ENCODE measurements at places on chromosomes 3 and 15.
A peak's percentile ranks its signal among the peaks of the same experiment; 100 is the strongest.

DNA sequence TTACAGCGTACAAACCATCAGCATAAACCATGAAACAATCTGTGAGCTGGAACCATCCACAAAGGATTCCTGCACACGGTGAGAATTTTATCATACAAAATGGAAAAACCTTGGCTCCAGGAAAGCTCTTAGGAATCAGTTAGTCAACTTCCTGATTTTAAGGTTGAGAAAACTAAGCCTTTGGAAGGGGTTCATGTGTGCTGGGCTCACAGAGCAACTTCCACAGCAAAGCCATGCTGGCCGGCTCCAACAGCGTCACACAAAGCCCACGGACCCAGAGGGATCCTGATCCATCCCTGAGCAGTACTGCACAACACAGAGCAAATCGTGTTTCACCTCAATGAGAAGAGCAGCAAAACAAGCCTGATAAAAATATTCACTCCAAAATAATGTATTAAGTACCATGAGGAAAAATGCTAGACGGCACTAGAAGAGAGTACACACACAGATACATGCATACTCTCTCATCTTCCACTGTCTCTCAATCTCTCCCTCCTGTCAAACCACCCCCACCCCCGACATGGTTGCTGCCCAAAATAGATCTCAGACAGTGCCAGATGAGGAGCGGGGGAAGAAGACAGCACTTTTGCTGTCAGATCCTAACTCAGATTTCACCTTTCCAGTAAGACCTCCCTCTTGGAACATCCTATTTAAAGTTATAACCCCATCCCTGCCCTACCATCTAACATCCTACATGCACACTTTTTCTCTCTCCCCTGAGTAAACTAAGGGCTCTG lies 58.6 kb downstream of the MB21D2 start:
- no peak for DNase-seq

DNA sequence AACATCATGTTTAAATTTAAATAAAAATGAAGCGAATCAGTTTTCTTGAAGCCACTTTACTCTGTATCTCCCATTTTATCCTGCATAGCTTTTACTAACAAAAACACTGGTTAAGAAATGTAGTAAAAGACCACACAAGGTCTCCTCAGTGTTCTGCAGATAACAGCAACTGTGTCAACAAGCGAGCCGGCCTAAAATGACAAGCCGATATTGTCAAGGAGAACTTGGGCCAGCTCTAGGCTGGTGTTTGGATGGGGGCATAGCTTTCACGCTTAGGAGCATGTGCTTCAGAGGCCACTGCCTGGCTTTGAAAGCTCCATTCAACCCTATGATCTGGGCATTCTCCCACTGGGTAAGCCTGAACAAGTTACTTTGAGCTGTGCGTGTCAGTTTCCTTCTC lies 38.1 kb downstream of the MFSD1 start:
- DNase-seq, result no peak

DNA sequence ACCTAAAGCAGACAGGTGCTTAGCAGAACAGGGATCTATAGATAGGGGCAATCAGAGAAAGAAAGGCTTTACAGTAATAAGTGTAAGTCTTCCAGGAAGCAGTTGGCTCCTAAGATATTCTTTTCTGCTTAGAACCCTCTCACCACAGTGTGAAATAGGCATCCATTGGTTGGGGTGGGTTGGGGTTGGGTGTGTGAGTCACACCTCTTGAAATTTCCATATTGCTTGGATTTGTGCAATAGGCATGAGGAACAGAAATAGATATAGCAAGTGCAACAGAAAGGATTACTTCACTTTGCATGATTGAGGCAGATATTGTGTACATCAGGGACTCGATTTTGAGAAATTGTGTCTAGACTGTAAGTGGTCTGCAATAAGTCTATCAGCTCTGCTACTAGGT lies 200.1 kb upstream of the GAP43 start:
- no peak for DNase-seq

- no peak for DNase-seq
These were observed 34.1 kb downstream of the ZNF710 start for GRCh38 chr15:90035095-90035839.

DNA sequence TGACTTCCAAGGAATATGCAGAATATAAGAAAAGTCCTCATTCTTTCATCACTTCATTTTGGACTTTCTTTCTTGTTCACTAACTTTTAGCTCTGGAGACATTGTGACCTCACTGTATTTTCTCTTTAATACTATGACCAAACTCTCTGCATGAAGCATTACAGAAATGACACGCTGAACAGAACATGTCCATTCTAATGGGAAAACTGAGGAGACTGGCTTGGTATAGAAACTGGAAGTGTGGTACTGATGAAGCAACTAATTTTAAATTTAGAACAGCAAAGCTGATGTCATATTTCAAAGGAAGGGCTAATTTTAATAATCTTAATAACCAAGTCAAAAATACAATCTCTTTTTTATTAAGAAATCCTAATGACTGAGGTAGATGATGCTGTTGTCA lies 4.7 kb downstream of the DPH3 start:
- no peak for DNase-seq

DNA sequence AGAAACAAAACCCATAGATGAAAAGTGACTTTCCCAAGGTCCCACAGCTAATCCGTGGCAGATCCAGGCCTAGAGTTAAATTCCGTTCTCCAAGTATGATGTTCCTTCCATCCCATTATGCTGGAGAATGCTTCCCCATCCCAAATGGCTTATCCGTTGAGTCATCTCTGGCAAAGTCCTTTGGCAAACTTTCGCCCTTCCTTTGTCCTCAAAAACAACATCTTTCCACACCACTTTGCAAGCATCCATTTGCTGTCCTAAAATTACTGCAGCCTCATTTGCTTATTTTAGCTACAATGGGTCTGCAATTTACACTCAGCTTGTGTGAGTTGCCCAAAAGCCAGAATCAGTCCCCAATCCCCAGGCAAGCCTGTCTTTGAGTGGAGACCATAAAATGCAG lies 304.0 kb upstream of the TLE3 start:
- no peak for DNase-seq

- DNase-seq, result no peak
These were observed 693 bp downstream of the CD200 start for GRCh38 chr3:112333381-112334317.

- no peak for DNase-seq
These were observed 127.5 kb downstream of the UACA start for GRCh38 chr15:70635895-70636294.

- DNase-seq, result no peak
These were observed 19.4 kb downstream of the CA12 start for GRCh38 chr15:63362196-63362595.

DNA sequence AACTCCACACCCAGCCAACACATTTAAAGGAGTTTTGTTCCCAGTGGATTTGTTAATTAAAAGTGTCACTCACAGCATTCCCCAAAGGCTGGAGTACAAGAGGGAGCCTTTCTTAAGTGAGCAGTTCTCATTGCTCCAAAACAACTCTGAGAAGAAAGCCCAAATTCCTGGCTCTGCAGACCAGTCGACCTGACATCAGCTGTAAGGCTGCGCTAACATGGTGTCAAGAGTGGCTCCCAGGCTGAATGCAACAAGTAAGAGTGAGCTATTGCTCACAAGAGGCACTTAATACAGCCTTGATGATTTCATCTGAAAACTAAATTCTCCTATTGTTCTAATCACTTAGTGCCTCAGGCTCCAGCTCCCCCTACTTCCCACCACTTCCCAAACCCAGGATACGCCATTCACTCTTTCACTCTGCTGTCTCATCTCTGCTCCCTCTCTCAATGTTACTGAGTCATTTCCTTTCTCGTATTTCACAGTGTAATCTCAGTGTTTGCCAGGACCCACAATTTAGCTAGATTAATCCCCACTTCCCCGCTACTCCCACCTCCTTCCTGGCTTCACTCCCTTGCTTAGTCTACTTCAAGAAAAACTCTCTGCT lies 81.8 kb downstream of the WWTR1 start:
- no peak for DNase-seq

DNA sequence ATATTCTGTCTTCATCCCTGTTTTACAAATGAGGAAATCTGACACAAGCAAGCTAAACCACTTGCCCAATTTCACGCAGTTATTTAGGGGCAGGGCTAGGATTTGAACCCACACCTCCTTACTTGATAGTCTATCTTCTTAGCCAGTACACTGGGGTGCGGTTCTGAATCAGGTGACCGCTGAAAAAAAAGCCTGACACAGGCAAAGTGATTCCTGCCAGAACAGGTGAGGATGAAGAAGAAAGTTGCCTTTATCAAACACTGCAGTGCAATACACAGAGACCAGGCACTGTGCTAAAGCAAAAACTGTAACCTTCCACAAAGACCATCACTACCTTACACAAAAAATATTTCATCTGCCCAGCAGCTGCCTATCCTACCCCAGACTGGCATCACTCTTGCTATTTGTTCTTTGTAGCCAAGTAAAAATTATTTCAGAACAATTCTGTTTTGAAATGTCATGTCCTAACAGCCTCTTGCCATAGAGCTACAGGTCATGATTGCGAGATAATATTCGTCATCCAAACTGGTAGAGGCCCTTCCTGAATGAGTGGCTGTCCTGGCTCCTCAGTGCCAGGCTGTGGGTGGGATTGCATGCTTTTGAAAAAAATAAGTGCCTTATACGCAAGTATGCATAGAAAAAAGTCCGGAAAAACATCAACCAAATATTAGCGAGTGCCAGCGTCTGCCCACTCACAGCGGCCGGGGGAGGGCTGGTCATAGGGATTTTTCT lies 142.3 kb upstream of the TPM1 start:
- no peak for DNase-seq

- no peak for DNase-seq
These were observed 37.0 kb downstream of the COMMD2 start for GRCh38 chr3:149715247-149715646.

GRCh38 chr3:196232882-196233251 lies 16.5 kb downstream of the SLC51A start:
- DNase-seq, result no peak

GRCh38 chr3:133964547-133964946 lies 65.2 kb downstream of the SLCO2A1 start:
- DNase-seq, result no peak

DNA sequence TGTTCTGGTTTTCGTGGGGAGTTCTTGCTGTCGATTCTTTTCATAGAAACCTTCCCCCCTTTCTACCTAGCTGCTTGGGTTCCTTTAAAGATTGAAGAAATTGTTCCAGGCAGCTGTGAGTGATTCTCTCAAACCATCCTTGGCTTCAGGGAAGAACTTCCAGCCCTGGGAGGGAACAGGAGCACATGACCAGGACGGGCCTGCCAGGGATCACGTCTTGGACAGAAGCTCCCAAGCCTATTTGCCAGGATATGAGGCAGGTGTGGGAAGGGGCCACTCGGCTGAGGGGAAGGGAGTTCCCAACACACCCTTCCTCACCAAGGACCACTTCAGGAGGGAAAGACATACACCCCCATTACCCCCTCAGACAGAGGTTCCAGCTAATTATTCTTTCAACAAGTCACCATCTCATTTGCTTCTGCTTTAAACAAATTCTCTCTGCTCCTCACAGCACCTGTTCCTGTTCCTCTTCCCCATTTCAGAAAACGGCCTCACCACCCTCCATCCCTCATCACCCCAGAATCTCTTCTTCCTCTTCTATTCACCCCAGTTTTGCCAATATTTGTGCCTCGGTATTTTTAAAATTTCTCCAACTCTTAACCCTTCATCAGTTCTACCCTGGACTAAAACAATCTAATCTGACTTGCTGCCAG lies 62.5 kb downstream of the WHAMM start:
- DNase-seq, result no peak

GRCh38 chr15:40623361-40623760 lies 29.3 kb downstream of the KNL1 start:
- no peak for DNase-seq

GRCh38 chr15:89790661-89791060 lies 14.5 kb downstream of the MESP2 start:
- DNase-seq, result no peak

- DNase-seq, result no peak
These were observed 32.5 kb upstream of the ICE2 start for GRCh38 chr15:60511351-60512031.

DNA sequence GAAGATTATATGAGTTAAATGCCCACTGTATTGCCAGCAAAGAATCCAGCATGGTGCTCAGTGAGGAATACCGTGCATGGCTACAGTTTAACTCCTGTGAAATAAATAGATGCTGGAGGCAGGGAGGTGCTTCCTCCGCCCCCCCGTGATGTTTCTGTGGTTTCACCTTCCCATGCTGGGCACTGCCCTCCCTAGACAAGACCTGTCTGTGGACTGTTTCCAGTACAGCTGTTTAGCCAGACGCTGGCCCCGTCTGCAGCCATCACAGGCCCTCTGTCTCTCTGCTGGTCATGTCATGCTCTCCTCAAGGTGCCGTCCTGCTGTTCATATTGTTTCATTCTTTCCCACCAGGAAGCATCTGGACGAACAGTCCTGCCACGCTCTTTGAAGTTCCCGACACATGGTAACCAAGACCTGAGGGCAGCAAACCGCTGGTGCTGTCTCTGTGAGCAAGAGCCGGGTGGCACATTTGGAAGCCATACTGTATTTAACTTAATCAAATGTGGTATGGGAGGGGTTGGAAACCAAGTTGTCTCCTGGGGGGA lies 31.4 kb downstream of the GOLGA8S start:
- DNase-seq, result no peak

- DNase-seq, result peak; percentile 72
These were observed 238.4 kb upstream of the MDFIC2 start for GRCh38 chr3:70550723-70551319.

DNA sequence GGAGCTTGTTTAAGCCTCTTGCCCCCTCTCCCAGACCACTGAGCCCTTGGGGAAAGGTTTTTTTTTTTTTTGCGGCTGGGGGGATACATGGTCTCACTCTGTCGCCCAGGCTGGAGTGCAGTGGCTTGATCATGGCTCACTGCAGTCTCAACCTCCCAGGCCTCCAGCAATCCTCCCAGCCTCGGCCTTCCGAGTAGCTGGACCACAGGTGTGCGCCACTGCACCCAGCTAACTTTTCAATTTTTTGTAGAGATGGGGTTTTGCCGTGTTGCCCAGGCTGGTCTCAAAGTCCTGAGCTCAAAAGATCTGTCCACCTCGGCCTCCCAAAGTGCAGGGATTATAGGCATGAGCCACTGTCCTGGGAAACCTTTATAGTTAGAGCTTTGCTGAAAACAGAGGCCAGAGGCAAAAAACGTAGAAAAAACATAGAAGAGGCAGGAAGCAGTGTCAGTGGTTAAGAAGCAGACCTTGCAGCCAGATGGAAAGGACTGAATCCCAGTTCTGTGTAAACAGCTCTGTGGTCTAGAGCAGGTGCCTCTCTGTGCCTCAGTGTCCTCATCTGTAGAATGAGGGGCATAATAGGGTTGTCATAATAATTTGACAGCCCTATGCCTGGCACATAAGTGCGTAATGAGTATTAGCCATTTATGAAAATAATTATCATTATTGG lies 33.1 kb downstream of the CMTM7 start:
- no peak for DNase-seq

DNA sequence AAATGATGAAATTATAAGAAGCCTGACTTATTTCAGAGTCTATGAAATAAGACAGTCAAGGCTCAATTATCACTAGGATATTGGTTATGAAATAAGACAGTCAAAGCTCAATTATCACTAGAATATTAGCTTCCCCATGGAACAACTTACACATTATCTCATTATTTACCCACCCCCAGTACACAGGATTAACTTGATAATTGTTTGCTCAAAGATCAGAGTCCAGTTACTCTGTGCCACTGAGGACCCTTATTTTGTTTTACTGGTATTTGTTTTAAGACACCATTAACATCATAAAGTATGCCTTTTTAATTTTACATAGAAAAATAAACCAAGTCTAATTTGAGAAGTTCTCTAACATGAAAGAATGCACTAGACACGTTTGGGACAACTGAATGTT lies 225.4 kb downstream of the SI start:
- DNase-seq, result no peak
